ENCODE measurements at places on chromosomes 11 and 22.
A peak's percentile ranks its signal among the peaks of the same experiment; 100 is the strongest.

GRCh38 chr11:73963861-73964260 lies 13.0 kb downstream of the DNAJB13 start:
- no peak for DNase-seq

DNA sequence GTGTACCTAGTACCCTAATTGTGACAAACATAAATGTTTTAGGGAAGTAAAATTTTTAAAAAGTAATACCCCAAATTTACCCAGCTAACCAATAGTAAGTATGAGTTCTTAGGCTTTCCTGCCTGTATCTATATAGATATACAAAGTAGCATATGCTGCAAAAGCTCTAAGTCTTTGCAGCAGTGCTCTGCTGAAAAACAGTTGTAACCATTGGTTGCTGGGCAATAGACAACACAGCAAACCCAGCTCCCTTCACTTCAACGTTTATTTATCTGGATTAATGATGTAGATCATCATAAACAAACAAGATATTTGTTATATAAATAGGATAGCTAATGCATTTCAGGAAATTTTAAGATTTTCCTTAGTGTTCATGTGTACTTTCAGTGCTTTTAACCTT lies 82.7 kb downstream of the PAX6 start:
- DNase-seq = no peak

DNA sequence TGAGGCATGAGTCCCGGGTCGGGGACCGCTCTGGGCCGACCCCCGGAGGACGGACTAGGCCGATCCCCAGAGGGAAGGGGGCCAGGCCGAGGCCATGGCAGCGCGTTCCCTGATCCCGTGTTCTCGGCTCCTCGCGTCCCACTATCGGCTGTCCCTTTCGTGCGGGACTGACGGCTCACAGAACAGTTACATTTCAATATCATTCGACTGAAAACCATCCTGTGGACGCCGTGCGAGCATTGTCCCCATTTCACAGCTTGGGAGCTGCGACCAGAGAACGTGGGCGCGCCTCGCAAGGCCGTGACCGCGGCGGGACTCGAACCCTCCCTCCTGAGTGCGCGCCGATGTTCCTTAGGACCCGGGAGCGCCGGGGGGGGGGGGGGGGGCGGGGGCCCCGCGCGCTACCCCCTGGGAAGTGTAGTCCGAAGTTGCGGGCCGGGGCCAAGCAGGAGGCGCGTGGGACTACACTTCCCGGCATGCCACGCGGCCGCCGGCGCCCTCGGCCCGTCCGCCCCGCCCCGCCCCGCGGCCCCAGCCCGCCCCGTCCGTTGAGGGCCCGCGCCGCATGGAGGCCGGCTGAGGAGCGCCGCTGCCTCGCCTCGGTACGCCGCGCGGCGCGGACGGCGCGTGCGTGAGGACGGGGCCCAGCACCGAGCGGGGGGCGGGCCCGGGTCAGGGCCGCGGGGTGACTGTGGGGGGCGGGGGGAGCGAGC lies at the start of gene TRABD:
Gene TRABD, plus strand, starts transcription at position 539 of the 713 bp plus-strand sequence. CDS start 7,148 bp downstream, outside the sequence.
- peak; percentile 96 for DNase-seq

- DNase-seq = peak; percentile 75
Measured at GRCh38 chr11:117426297-117426685, 98.6 kb downstream of the CEP164 start.

DNA sequence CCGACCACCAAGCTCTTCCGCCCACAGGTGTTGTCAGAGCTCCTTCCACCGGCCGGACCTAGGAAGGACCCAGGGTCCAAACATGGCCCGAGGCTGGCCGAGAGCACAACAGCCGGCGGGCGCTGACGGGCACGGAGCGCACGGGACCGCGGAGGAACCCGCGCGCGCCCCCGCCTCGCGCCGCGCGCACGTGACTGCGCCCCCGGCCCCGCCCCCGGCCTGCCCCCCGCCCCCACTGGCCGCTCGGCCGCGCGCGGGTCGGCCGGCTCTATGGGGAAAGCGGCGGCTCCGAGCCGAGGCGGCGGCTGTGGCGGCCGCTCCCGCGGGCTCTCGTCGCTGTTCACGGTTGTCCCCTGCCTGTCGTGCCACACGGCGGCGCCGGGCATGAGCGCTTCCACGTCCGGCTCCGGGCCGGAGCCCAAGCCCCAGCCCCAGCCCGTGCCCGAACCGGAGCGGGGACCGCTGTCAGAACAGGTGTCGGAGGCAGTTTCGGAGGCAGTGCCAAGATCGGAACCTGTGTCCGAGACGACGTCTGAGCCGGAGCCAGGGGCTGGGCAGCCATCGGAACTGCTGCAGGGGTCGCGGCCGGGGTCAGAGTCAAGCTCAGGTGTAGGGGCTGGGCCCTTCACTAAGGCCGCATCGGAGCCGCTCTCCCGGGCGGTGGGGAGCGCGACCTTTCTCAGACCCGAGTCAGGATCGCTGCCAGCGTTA lies at the start of gene OSBP2:
Gene OSBP2, plus strand, starts transcription at position 235 of the 711 bp plus-strand sequence. Its CDS starts 36 bp downstream, at position 271.
- DNase-seq = peak; percentile 32

DNA sequence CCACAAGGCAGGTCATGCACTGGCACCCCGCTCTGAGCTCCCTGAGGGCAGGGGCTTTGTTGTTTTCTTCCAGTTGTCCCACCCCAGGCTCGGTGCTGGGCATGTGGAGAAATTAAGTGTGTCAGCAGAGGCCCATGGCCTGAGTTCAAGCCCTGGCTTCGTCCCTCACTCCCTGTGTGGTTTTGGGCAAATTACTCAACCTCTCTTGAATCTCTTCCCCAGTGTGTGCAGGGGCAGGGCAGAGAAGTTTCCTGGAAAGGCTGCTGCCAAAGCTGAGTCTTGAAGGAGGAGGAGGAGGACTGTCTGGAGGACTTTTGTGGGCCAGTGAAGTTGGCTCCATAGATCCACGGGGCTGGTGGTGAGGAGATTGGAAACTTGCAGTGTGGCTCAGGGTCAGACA lies 138.1 kb upstream of the E2F8 start:
- DNase-seq = no peak

GRCh38 chr11:123304828-123305466 lies 109.9 kb upstream of the CLMP start:
- no peak for DNase-seq

GRCh38 chr11:10518123-10518522 lies 22.9 kb downstream of the RNF141 start:
- no peak for DNase-seq

GRCh38 chr11:79243422-79244210 lies 197.2 kb downstream of the TENM4 start:
- no peak for DNase-seq

- DNase-seq = no peak
Measured at GRCh38 chr11:96394773-96395172, 5.0 kb downstream of the JRKL start.

DNA sequence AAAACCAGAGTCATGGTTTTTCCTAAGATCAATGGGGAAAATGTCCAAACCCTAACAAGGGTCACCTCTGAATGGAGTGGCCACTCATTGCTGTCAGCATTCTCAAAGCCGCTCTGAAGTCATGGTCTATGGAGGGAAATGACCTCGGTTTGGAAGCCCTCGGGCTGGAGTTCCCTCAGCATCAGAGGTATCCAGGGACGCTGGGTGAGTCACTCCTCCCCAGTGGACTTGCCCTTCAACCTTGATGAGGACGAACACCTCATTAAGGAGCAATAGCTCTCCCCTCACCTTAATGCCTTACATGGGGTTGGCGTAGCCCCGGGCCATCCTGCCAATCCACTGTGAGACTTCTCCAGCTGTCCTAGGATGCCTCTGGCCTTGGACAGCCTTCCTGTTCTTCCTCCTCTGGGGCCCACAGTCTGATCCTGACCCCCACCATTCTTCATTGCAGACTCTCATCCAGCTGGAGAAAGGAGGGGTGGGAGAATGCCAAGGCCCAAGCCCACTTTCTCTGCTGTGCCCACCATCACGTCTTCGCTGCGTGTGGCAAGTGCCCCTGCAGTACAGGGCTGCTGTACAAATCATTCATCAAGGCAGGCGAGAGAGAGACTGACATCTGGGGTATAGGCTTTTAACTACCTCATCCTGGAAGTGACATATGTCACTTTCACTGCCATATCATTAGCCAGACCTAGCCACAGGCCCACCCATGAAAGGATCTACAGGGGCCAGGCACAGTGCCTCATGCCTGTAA lies 25.4 kb upstream of the MYH9 start:
- no peak for DNase-seq

DNA sequence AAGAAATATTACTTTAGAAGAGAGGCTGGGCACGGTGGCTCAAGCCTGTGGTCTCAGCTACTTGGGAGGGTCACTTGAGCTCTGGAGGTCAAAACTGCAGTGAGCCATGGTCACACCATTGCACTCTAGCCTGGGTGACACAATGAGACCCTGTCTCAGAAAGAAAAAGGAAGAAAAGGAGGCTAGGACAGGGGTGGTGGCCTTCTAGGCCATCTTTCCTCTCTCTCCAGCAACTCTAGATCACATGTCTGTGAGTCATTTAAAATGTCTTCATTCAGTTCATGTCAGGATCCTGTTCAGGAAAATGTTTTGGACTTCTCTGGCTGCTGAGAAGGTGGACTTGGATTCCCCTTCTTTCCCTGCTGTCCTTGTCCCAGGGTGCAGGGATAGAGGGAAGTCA lies 53.3 kb downstream of the PPFIA1 start:
- no peak for DNase-seq

GRCh38 chr11:63609536-63609935 lies 4.7 kb downstream of the PLAAT3 start:
- DNase-seq = no peak

GRCh38 chr22:37303821-37304274 lies 21.5 kb downstream of the CYTH4 start:
- no peak for DNase-seq

GRCh38 chr11:71474771-71475483 lies 21.9 kb downstream of the NADSYN1 start:
- DNase-seq = no peak

DNA sequence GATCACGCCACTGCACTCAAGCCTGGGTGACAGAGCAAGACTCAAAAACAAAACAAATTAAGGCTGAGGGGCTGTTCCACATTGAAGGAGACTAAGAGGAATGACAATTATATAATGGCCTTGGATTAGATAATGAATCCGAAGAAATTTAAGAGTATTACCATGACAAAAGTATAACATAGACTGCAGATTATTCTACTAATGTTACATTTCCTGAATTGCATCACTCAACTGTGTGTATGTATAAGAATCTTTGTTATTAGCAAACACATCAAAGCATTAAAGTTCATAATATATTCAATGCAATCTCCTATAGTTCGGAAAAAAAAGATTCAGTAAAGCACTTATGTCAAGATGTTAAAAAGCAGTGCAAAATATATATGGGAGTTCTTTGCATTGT lies 27.5 kb downstream of the CSTF3 start:
- no peak for DNase-seq

DNA sequence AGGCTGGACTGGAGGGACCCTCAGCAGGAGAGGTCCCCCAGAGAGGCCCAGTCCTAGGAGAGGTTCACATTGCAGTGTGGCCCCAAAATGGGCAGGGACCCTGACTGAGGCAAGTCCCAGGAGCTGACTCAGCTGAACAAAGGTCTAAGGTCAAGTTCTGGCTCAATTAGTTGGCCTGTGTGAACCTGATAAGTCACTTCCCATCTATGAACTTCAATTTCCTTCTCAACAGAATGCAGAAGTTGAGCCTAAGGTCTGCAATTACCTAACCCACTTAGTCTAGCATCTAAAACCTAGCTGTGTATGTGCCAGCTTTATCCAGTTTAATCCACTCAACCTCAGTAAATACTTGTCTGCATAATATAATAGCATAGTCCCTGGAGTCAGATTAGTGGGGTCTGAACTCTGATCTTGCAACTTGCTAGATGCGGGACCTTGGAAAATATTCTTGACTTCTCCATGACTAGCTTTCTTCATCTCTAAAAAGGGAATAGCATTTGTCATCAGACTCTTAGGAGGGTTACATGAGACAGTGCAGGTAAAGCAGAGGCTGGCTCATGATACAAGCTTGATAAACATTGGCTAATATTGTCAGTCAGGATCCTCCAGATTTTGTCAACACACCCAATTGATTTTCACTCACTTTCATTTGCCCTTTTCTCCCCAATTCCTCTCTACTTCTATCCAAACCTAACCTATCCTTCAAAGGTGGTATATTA lies 465.5 kb downstream of the INSC start:
- DNase-seq = no peak

DNA sequence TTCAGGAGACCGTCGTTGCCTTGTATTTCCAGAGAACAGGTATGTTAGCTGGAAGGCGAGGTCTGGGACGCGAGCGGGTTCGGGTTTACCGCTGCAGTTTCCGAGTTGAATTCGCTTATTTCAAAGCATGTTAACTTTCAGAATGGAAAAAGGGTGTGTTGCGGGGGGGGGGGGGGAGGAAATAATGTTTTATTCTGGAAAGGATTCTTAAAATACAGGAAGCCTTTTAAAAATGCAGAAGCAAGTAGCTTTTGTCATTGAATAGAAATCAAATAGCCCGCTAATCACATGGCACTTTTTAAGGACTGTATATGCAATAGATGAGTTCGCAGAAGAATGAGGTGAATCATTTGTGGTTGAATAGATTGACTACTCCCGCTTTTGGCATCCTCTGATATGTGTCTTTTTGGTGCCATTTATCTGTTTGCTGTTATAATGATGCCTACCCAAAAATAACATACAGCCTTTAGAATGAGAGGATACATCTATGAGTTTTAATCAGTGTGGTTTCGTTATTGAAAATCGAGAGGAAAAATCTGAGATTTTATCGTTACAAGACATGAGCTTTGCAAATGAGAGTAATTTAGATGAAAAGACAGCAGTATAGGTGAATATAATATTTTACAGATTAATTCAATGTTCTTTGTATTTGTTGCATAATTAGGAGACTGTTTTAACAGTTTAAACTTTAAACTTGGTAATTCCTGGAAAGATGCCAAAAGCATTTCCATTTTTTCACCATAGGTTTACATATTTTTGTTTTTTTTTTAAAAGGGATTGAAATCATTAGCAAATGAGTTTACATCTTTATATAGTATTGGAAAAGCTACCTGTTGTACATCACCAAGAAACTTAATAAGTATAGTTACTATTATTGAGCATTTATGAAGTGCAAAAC lies 1.7 kb downstream of the PDE3B start:
- no peak for DNase-seq

DNA sequence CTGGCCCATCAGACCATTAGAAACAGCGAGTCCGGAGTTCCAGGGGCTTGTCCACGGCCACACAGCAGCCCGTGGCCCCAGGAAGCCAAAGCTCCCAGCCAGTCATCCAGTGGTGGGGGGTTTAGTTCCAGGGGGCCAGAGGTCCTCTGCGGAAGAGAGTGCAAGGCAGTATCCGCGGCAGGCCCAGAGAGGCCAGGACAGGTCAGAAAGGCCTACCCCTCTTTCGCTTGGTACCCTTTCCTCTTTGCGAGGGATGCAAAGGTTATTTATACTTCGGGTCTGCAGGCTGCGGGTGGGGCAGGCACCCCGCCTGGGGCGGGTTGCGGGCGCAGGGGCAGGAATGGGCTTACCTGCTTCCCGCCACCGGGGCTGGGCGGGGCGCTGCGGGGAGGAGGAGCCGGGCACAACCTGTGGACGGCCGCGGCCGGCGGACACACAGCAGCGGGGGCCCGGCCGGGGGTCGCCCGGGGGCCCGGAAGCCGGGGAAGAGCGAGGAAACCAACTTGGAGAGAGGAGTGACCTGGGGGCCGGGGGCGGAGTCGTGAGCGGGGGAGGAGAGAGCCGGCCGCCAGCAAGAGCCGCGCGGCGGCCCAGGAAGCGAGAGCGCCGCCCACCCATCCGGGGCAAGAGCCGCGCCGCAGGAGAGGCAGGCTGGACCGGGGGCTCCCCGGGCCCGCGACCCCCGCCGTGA lies at the start of gene SH3BP1:
Gene SH3BP1, plus strand, starts transcription at position 600 of the 691 bp plus-strand sequence. CDS start 119 bp downstream, outside the sequence.
- DNase-seq = peak; percentile 73
